ENCODE measurements at places on chromosomes 6 and 20.

GRCh38 chr6:42742116-42742894 is 3.6 kb downstream of the TBCC start:
- no peak for DNase-seq

- no peak for DNase-seq
These were observed 572.8 kb upstream of the BTBD3 start for GRCh38 chr20:11344939-11345338.

DNA sequence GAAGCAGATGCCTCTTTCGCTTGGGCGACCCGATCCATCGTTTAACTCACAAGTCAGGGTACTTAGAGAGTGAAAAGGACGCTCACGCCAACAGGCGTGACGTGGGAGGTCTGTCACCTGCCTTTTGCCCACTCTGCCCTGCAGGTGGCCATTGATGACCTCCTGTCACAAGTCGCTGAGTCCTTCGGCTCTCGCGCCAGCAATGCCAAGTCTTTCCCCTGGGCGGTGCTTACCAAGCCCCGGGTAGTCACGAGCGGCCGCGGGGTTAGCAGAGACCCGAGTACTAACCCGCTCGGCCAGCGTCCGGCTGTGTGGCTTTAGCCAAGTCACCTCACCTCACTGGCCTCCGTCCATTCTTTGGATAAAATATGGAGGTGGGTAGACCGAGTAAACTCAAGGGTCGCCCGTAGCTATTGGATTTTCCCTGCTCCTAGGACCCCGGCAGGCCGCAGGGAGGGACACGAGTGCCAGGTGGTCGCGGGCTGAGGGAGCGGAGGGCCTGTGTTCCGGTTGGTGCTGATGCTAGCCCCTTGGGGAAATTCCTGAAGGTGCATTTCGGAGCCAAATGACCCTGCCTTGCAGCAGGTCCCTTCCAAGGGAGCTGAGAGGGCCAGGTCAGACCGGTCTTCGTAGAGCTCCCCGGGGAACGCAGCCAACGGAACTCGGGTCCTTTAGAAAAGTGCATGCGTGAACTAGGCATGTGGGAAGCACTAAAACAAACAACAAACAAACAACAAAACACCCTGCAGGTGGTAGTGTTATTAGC is 668 bp downstream of the PKIB start:
- peak; percentile 21 for DNase-seq

GRCh38 chr6:43465948-43466347 is 10.6 kb upstream of the DLK2 start:
- no peak for DNase-seq

GRCh38 chr6:104908031-104908887 is 48.5 kb upstream of the HACE1 start:
- DNase-seq: no peak

- peak; percentile 41 for DNase-seq
These were observed 160.9 kb downstream of the DTNBP1 start for GRCh38 chr6:15501826-15502445.

- no peak for DNase-seq
These were observed 113.9 kb downstream of the RIN2 start for GRCh38 chr20:19872001-19872400.

DNA sequence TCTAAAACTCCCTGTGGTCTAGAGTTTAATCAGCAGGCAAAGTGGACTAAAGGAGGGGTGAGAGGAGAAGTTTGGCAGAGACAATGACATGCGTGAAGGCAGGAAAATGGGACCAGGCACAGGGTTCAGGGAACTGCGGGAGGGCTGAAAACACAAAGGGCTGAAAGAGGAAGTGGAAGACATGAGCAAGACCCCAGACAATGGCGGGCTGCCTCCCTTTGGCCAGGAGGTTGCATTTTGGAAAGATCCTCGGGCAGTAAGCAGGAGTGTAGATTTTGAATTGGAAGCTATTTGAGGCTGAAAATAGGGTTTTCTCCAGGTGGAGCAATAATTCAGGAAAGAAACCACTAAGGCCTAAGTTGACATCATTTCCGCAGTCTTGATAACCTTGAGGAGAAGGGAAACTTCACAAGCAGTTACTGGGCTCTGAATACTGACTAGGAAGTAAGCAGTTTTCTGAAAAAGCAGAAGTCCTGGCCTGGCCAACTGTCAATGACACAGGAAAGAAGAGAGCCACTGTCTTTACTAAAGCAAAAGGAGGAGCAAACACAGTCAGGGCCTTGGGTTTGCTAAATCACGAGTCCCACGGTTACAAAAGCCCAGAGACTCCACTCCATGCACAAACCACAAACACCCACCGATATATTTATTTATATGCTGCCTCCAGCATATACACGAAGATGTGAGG is 3.4 kb downstream of the LY86 start:
- no peak for DNase-seq

DNA sequence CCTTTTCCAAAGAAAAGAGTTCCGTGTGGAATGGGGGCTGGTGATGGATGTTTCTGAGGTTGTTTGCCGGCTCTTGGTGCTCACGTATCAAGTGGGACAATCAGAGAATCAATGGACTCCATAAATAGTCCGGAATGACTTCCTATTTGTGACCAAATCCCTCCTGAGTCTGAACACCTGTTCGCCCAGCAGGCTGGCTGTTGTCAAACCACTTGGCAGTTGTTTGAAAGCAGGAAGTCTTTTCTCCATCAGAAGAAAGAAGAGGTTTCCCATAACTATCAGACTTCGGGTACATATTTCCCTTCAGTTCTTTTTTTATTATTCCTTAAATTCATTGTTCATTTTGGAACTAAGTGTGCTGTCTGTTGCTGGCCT is 154.7 kb upstream of the RIN2 start:
- no peak for DNase-seq

DNA sequence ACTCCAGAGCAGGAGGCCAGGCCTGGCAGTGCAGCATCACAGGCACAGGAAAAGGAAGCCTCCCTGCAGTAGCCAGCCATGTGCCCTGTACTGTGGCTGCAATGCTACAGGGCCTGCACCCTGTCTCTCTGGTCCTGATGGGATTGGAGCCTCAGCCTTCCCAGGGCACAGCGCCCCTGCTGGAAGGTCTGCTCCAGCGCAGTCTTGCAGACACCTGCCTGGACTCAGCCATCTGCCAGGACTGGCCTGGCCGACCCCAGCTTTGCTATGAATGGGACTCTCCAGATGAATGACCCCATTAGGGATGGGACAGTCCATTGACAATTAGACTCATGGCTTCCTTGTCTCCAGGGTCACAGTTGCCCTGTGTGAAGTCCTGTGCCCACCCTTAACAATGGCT is 251.6 kb downstream of the ERMARD start:
- DNase-seq: no peak

- DNase-seq: peak; percentile 33
These were observed 93.9 kb downstream of the RNASET2 start for GRCh38 chr6:166862287-166862977.

DNA sequence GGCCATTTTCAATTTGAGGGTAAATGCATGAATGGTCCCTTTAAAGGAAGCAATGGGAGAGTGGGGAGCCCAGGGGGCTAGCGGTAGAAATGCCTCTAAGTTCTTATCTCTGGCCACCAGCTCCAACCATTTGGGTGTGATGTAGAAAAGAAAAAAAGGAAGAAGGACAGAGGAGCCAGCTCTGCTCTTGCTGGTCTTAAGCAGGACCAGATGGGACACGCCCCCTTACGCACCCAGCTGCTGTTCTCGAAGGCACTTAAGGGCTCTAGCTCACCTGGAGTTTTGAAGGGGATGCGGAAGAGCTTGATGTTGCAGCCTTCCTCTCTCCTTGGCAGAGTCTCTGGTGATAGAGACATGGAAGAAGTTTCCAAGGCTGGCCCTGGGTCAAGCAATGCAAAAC is 59.5 kb upstream of the RNF144B start:
- DNase-seq: peak; percentile 20

DNA sequence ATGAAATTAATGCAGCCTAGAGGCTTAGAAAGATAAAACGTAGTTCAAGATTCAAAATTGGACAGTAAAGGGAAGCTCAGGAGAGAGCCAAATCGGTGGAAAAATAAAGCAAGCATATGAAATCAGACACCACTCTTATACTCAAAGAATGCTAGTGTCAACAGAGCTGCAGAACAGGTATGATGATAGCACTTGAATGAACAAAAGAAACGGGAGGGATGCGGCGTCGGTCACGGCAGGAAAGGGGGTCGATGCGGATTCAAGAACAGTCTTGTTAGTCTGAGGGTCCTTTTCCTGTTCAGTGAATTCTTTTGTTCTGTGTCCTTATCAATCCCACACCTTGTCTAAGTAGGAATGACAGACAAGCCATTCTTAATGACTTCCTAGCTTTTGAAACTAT is 114.4 kb downstream of the FOXC1 start:
- DNase-seq: no peak

- no peak for DNase-seq
These were observed 316.1 kb upstream of the CDH4 start for GRCh38 chr20:60935971-60936370.

GRCh38 chr6:137492289-137493217 is 1.6 kb downstream of the OLIG3 start:
- no peak for DNase-seq

- DNase-seq: peak; percentile 37
These were observed 17.6 kb downstream of the BPIFB4 start for GRCh38 chr20:33097001-33097400.

- DNase-seq: no peak
These were observed 258.4 kb downstream of the HDGFL1 start for GRCh38 chr6:22827760-22828159.

DNA sequence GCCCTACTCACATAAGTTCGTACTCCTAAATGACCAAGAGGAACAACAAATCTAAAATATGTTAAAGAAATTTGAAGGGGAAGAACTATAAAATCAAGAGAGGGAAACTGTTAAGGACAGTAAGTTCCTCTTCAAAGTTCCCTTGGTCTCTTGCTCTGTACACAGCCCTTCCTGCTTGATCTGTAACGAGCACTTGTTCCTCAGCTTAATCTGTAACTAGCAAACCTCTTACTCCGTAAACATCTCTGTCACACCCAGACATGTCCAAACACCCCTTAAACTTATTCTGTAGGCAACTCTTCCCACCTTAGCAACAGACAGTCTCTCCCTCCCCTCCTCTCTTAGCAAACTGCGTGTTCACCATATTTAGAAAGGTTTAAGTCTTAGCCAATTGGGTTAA is 29.9 kb downstream of the PLN start:
- DNase-seq: no peak

- DNase-seq: no peak
These were observed 20.2 kb upstream of the GATA5 start for GRCh38 chr20:62495749-62496567.

DNA sequence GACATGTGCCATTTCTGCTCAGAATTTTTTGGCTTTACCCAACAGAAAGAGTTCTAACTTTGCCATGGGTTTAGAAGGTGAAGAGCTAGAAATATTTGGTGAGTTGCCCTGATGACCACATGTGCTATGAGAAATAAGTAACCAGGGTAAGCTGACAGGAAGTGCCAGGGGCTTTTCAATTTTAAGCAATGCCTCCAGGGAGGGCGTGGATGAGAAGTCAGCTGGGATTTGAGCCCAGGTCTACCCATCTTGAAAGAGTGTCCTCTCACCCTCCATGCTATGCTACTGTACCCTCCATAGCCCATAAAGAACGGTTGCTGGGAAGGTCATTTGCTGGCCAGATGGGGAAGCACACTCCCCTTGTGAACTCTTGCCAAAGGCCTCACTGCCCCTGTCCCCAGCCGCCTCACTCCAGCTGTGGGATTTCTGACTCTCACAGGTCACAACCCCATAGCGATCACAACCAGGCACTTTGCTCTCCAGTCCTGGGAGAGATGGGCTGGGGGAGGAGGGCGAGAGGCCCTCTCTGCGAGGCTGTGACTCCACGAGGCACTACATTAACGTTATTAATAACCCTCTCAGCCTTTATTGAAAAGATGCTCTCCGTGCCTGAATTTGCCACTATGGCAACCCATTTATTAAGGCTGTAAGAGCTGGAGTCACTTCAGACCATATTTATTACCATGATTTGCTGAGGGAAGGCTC is 291.1 kb downstream of the DHX35 start:
- no peak for DNase-seq

DNA sequence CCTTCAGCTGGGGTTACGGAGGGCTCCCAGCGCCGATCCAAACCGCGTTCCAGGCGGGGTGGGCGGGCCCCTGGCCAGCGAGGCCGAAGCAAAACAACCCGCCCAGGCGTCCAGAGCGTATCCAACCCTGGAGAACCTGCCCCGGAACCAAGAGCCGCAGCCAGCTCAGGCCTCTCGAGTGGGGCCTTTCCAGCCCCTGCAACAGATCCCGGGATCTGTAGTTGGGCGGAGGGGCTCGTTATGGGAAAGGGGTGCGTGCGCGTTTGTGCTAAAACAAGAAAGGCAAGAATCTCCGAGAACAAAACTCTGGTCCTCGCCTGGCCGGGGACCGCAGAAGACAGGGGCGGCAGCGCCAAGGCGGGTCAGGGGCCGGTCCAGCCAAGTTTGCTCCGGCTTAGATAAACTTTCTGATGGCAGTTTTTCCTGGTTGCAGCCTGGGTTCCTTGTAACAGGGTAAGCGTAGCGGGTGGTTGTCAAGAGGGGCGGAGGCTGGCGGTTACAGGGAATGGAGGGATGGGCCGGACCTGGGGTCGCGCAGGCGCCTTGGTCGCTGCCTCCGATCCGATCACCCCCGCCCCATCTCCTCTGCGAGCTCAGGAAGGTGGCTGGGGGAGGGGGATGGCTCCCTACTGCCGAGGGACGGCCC is 448 bp upstream of the RIN2 start:
- peak; percentile 97 for DNase-seq
